ENCODE measurements at places on chromosomes 5 and 9. TPM values are rescaled to one million over a fixed set of nuclear protein-coding genes. Genes with fewer than 3 reads are reported as not detected.

- H3K27me3 ChIP-seq: no peaks in the 10 kb centered on the region
- peak; percentile 26 for DNase-seq
- H3K4me3 ChIP-seq: no peak overlapping the region
- peaks cover 81% of the 10 kb centered on the region for H3K36me3 ChIP-seq
- no peaks in the 10 kb centered on the region for H3K4me1 ChIP-seq
- H3K27ac ChIP-seq: no peak overlapping the region
Observed at GRCh38 chr9:133103183-133103986, 17.7 kb downstream of the RALGDS start.

DNA sequence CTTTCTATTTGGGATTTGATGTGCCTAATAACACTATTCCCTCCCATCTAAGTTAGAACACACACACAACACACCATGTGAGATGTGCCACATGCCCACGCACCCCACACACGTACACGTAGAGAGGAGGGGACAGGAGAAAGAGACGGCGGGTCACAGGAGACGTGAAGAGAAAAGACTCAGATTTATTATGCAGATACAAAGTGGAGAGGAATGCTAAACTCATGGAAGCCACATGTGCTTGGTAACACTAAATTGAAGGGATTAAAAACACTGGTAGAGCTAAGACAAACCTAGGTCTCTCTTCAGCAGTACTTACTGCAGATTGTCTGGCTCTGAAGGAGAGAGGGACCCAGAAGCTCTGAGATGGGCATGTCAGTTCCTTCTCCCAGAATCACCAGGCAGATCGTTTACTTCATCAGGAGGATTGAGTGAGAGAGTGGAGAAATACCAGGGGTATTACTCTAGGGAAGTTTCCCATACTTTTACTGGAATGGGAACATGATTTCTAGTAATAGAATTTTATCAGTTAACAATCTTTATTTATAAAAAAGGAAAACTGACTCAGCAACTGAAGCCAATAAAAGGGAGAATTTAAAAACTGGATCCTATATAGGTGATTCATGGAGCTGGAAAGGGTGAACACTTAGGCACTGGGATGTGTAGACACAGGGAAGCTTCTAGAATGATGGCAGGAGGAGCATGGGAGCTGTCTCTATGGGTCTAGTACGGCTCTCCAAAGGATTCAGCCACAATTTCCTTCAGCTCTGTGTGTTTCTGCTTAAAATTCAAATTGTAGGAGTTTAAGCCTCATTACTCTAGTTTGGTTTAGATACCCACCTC is 139.4 kb downstream of the MACIR start:
- peaks cover 22% of the 10 kb centered on the region for H3K4me1 ChIP-seq
- no peak overlapping the region for H3K27ac ChIP-seq
- H3K27me3 ChIP-seq: no peaks in the 10 kb centered on the region
- no peak for DNase-seq
- H3K4me3 ChIP-seq: no peak overlapping the region

- H3K27ac ChIP-seq: no peak overlapping the region
- peaks cover 10% of the 10 kb centered on the region for H3K4me1 ChIP-seq
- H3K4me3 ChIP-seq: no peak overlapping the region
- no peaks in the 10 kb centered on the region for H3K27me3 ChIP-seq
- no peaks in the 10 kb centered on the region for H3K36me3 ChIP-seq
Observed at GRCh38 chr9:36187414-36187813, 3.3 kb upstream of the CLTA start.

DNA sequence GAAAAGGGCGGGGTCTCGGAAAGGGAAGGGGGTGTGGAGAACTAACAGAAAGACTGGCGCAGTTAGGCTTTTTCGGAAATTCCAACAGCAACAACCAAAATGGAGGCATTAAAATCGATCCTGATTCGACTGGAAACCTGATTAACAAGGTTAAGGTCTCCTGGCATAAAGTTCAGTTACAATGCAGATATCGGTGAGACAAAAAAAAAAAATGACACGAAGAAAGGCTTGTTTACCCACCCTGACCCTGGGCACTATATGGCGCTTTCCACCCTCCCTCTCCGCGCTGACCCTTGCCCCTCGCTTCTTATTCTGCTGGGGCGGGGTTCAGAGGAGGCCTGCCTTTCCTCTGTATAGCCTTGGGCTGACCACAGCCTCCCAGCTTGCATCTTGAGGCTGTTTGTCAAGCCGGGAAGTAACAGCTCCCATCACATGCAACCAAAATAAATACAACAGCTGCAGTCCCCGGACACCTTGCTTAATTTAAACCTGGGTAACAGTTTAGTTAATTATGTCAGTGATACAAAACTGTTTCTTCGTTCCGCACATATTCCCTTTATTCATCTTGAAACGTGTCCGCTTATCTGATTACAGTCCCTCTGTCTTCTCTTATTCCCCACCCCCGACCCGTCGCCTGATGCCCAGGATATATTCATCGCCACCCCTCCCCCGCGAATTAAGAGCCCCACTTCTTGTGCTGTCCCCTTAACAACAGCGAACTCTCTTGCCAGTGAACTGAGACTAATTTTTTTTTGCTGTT is 795 bp upstream of the PJA2 start:
- H3K27me3 ChIP-seq: no peaks in the 10 kb centered on the region
- H3K4me3 ChIP-seq: peak overlapping the region; percentile 61
- no peaks in the 10 kb centered on the region for H3K36me3 ChIP-seq
- H3K4me1 ChIP-seq: peaks cover 16% of the 10 kb centered on the region
- H3K27ac ChIP-seq: peak overlapping the region; percentile 93

DNA sequence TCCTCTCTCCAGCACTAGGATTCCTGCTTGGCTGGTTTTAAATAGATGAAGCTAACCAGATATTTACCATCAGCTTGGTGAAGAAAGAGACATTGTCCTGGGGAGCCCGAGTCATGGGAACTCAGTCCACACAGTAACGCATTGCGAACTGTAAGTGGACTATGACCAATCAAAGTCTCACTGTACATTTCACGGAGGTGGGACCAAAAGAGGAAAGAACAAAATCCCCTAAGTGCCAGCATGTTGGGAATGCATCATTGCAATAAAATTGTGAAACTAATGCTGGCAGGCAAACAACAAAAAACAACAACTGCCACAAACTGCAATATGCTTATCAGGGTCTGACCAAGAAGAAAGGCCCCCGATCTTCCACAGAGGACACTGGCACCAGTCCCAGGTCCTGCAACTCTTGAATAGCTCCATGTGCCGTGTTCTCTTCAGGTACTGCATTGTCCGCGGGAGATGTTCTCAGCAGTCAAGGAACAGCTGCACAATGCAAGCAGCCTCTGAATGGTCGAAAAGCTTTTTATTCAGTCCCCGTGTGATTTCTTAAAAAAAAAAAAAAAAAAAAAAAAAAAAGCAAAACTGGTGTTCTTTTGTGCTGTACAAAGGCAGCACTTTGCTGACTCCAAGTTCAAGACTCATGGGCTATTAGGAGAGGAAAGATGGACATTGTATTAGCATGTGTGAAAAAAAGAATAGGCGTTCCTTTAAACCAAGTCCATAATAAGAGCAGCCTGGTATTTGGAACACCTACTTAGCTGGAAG is 38.1 kb downstream of the SEMA6A start:
- H3K36me3 ChIP-seq: no peaks in the 10 kb centered on the region
- H3K4me3 ChIP-seq: no peak overlapping the region
- H3K27me3 ChIP-seq: no peaks in the 10 kb centered on the region
- H3K27ac ChIP-seq: no peak overlapping the region
- no peaks in the 10 kb centered on the region for H3K4me1 ChIP-seq

The COQ4 gene
- 58.2 TPM for total RNA-seq

The SELENOP gene
- 1.9 TPM for total RNA-seq

The GRM6 gene
- total RNA-seq: not detected

The CRHBP gene
- not detected for total RNA-seq

The LCN15 gene
- total RNA-seq: not detected

Data from A673 (cell line).